ENCODE measurements at places on chromosomes 4 and X.

DNA sequence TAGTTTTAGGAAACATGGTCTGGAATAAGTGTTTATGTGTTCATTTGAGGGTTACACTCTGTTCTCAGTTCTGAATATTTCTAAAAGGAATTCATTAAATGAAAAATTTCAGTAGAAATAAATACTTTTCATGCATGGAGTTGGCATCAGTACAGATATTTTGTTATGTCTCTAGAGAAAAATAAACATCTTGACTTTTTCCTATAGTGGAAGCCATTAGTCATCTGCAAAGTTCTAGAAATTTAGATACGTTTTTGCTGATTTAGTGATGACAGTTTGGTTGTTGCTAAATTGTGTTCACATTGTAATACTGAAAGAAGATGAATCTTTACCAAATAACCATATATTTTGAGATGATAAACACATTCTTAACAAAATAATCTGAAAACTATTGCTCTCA is 268.2 kb upstream of the TEX13A start:
- no peak for DNase-seq

DNA sequence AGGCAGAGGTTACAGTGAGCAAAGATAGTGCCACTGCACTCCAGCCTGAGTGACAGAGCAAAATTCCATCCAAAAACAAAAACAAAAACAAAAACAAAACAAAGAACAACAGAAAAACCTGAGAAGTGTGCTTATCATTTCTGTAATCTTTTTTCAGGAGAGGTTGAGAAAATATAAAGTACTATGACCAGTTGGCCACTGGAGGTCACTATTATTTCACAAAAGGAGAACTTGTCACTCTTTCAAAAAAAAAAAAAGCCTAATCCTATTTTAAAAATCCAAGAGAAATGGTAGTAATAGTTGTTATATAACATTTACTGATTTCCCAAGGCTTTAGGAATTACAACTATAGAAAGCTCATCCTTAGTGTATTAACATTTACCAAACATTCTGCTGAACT is 24.9 kb upstream of the RNF150 start:
- peak; percentile 37 for DNase-seq

DNA sequence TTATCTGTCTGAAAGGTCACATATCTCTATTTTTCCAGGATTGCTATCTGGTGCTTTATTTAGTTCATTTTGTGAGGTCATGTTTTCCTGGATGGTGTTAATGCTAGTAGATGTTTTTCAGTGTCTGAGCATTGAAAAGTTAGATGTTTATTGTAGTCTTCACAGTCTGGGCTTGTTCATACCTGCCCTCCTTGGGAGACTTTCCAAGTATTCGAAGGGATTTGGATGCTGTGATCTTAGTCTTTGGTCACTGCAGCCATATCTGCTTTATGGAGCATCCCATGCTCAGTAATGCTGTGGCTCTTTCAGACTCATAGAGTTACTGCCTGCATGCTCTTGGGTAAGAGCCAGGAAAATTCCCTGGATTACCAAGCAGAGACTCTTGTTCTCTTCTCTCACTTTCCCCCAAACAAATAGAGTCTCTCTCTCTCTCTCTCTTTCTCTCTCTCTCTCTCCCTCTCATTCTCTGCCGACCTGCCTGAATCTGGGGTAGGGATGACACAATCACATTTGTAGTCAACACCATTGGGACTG is 130.0 kb downstream of the AR start:
- no peak for DNase-seq

DNA sequence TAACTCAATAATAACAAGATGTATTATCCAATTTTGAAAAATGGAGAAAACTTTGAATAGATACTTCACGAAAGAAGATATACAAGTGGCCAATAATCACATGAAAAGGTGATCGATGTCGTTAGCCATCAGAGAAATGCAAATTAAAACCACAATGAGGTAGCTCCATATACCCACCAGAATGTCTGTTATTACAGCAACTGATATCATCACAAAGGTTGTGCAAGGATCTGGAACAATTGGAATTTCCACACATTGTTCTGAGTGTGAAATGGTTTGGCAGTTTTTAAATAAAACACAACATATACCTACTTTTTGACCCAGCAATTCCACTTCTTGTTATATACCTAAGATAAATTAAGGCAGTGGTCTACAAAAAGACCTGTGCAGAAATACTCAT is 71.7 kb downstream of the IRS4 start:
- DNase-seq = no peak

GRCh38 chr4:1822568-1823544 is 29.8 kb downstream of the FGFR3 start:
- no peak for DNase-seq

- no peak for DNase-seq
Observed at GRCh38 chrX:11103006-11103405, 8.1 kb upstream of the HCCS start.

GRCh38 chrX:11557120-11557519 is 108.6 kb downstream of the ARHGAP6 start:
- DNase-seq = no peak
